ENCODE measurements at places on chromosomes 6 and 20.

- no peak for DNase-seq
These were observed 43.9 kb upstream of the SRF start for GRCh38 chr6:43127180-43127579.

DNA sequence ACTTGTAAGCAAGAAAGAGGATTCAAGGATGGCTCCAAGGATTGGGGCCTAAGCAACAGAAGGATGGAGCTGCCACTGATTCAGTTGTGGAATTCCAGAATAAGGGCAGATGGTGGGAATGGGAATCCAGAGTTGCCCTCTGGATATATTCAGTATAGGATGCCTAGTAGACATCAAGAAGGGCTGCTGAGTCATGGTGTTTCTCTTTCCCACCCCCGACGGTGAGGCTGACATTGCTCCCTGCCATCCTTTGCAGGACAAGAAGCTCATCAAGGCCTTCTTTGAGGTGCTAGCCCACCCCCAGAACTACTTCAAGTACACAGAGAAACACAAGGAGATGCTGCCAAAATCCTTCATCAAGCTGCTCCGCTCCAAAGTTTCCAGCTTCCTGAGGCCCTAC, 11.2 kb upstream of the ZNF76 start:
- DNase-seq, result no peak

DNA sequence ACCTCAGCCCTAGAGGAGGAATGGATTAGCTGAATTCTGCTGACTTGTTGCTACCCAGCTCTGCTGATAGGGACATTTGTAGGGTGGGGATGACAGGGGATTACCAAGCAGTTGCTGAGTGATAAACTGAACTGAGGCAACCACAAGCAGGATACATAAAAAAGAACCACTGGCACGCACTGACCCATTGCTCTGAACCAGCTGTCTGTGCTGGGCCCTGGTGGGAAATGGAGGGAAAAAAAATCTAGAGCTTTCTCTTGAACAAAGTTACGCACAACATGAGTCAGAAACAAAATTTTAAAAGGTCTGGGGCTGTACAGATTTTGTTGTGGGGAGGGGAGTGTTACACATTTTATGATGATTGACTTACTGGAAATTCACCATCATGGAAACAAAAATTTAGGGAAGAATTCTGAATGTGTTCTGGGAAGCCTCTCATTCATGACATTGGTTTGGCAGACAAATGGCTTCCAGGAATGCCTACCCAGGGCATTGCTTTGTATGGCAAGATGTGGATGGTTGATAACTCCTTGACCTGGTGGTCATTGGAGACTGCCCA, 37.7 kb downstream of the FOXO3 start:
- no peak for DNase-seq

DNA sequence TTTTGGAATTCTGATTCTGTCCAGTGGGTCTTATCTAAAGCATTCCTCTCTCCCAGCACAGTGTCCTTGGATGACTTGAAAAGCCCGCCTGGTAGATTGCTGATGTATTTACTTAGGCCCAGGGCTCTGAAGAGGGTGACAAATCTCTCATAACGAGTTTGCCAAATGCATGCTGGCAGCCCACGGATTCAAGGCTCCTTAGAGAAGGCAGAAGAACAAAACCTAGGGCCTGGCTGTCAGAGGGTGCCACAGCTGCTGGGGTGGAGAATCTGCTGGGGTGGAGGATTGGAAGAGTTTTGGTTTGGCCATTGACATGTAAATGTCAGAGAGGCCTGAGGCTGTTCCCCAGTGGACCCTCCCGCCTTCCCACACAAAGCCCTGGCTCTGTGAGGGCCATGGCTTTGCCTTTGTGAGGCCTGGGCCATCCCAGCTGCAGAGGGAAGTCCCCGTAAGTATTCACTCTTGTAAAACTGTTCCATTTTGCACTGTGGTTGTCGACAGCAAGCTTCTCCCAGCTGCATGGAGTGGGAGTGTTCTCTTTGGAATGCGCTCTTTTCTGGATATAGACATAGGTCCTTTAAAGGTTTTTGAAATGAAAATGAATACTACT, 50.3 kb downstream of the ANKRD6 start:
- DNase-seq, result no peak

- DNase-seq, result no peak
These were observed 10.5 kb downstream of the PLN start for GRCh38 chr6:118558464-118559217.

DNA sequence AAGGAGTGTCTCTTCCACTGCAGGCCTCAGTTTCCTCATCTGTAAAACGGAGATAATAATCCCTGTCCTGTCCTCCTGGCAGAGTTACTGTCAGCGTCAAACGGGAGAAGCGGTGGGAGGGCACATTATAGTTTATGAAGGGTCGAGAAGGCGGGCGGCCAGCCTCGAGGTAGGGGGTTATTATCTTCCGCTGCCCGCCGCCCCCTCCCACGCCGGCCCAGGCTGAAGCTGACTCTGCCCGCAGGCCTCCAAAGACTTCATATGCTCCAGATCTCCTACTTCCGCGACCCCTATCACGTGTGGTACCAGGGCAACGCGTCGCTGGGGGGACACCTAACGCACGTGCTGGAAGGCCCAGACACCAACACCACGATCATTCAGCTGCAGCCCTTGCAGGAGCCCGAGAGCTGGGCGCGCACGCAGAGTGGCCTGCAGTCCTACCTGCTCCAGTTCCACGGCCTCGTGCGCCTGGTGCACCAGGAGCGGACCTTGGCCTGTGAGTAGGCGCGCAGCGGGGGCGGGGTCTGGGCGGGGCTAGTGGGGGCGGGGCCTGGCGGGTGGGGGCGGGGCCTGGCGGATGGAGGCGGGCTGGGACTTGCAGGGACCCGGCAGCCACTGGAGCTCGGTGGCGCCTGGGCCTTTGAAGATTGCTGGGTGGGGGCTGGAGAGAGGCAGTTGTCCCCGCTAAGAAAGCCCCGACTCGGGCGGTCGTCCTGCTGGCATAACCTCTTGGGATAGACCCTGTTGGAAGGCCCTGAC, 2.8 kb downstream of the PROCR start:
- DNase-seq, result no peak

GRCh38 chr6:5905431-5906339, 101.0 kb downstream of the NRN1 start:
- DNase-seq, result no peak

DNA sequence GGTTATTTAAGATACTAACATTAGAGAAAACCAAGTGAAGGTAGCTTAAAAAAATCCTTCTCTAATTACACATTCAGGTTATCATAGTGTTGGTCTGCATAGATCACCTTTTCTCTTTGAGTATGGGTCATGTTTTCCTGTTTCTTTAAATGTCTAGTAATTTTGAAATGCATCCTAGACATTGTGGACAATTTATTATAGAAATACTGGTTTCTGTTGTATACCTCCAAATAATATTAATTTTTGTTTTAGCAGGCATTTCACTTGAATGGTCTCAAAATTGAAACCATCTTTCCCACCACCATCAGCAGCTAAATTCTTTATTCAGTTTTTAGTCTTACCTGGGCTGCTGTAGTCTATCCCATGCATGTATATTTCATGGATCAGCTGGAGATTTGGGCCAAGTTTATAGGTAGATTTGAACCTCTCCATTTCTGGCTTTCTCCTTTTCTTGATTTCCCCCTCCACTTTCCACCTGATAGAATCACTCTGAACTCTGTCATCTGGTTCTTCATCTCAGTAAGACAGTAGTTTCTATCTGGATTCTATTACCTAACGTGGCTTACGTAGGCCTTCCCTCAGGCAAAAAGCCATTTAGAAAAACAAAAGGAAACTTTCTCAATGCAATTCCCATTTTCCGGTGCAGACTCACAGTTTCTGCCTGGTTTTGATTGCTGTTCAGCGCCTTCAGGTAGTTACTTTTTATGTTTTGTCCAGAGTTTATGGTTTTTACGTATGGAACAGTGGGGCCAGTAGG, 52.3 kb downstream of the ZFAND3 start:
- DNase-seq, result no peak

DNA sequence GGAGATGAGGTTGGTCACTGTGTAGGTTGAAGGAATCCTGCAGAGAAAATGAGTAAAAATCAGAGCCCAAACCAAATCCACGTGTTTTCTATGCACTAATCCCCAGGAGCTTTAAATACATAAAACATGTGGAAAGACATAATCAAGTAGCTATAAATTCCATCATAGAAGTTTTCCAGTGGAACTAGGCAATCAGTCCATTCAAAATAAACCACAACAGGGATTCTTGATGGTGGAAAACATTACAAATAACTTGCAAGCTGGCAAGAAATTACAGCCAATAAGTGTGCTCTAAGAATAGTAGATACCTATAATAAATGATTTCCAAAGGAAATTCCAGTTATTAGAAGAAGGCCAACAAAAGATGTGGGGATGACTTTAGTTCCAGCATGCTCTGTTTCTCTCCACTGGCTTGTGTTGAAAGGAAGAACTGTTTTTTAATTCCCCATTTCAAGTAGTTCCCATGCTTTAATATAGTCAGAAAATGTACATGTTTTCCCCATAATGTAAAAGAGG, 49.8 kb upstream of the ADGRG6 start:
- no peak for DNase-seq

GRCh38 chr20:53974785-53975555, 95.4 kb downstream of the BCAS1 start:
- DNase-seq, result no peak

DNA sequence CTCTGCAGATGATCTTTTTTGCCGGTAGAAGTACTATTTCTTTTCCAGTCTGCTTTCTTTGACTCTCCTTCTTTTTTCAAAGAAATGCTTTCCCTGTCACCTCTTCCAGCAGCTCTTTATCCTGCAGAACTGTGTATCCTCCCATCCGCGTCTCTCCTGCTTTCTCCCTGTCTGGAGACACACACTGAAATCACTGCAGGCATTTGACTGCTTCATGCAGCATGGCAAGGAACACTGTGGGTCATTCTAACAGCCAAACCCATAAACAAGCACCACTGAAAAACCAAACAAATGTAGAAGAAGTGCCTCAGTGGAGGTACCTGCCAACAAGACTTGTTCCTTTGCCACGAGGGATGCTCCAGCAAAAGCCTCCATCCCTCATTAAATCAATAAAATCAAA, 403.7 kb upstream of the CITED2 start:
- no peak for DNase-seq

DNA sequence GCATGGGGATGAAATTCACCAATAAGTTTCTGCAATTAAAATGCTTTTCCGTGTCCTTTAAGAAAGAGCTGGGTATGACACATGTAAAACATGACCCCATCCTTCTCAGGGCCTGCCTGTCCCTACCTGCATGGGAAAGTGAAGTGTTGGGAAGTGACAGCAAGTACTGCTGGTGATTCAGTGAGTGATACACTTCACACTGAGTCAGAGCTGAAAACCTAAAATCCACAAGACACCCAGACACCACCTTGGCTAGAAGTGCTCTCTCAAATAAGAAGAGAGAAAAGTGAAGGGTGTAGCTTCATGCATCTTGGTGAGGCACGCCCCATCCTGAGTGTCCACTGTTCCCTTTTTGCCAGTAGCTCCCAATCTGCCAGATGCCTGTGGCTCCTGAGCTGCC, 3.3 kb downstream of the RAB22A start:
- DNase-seq, result no peak

- DNase-seq, result no peak
These were observed 6.9 kb downstream of the LAMA2 start for GRCh38 chr6:128889870-128890269.

GRCh38 chr6:126937426-126937825, 181.0 kb upstream of the RSPO3 start:
- no peak for DNase-seq

- DNase-seq, result no peak
These were observed 197.0 kb downstream of the SIM1 start for GRCh38 chr6:100267721-100268123.

GRCh38 chr20:62652041-62652893, 10.0 kb downstream of the SLCO4A1 start:
- DNase-seq, result peak; percentile 63

DNA sequence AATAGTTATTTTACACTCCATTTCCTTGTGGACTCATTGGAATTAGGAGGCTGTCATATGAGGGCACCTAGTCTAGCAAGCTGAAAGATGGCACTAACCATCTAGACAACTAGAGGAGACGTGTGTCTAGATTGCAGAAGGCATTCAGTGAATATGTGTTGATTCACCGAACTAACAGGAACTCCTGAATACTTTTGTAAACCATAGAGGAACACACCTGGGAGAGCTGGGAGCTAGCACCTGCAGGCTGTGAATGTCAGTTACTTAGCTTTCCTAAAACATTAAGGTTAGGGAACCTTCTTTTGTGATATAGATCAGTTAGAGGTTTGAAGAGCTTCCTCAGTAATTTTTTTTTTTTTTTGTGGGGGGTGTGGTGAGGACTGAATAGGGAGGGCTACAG, 7.7 kb downstream of the OPN5 start:
- DNase-seq, result no peak

- no peak for DNase-seq
These were observed 21.4 kb downstream of the SYCP2L start for GRCh38 chr6:10908228-10908627.

DNA sequence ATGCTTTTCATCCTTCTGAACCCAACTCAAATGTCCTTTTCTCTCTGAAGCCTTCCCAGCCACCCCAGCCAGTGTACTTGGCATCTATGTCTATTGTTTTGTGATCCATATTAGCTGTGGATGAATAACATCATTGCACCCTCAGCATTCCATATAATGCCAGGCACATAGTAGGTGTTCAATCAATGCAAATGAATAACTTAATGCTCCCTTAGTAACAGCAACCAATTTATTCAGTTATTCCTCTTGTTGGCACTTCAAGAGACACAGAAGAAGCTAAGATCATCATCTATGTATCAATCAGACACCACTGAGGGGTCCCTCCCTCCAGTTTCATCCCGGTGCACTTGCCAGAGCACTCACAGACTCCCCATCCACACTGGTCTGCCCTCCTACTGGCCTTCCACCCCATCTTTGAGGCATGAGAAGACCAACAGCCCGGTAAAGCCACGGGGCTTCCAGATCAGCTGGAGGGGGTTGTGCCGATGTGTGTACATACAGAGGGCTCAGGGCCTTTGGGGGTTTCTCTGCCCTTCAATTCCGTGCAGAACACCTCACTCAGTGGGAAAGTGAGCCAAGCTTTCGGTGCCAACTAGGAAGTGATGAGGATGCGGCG, 2.4 kb upstream of the TAF8 start:
- no peak for DNase-seq

- no peak for DNase-seq
These were observed 100.6 kb downstream of the CRYBG1 start for GRCh38 chr6:106461084-106461483.

GRCh38 chr20:50582092-50582491, 71.9 kb downstream of the PTPN1 start:
- no peak for DNase-seq
